ENCODE measurements at places on chromosomes 1 and 21.

DNA sequence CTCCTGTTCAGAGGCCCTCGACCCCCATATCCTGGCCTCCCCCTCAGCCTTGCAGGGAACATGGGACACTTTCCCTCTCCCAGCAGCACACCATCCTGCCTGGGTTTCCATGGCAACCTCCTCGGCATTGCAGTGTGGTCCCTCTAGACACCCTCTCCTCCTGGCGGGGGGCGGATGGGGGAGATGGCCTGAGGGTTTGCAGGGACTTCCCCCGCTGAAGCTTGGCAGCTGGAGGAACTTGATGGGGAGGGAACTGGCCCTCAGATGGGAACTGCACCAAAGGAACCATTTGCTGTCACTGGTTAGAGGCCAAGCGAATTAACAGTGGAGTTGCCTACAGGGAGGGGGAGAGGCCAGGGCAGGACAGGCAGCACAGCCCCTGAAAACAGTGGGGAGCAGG lies 28.7 kb downstream of the RIMS3 start:
- DNase-seq = no peak

- DNase-seq = no peak
Observed at GRCh38 chr1:234589064-234589800, 20.7 kb downstream of the IRF2BP2 start.

DNA sequence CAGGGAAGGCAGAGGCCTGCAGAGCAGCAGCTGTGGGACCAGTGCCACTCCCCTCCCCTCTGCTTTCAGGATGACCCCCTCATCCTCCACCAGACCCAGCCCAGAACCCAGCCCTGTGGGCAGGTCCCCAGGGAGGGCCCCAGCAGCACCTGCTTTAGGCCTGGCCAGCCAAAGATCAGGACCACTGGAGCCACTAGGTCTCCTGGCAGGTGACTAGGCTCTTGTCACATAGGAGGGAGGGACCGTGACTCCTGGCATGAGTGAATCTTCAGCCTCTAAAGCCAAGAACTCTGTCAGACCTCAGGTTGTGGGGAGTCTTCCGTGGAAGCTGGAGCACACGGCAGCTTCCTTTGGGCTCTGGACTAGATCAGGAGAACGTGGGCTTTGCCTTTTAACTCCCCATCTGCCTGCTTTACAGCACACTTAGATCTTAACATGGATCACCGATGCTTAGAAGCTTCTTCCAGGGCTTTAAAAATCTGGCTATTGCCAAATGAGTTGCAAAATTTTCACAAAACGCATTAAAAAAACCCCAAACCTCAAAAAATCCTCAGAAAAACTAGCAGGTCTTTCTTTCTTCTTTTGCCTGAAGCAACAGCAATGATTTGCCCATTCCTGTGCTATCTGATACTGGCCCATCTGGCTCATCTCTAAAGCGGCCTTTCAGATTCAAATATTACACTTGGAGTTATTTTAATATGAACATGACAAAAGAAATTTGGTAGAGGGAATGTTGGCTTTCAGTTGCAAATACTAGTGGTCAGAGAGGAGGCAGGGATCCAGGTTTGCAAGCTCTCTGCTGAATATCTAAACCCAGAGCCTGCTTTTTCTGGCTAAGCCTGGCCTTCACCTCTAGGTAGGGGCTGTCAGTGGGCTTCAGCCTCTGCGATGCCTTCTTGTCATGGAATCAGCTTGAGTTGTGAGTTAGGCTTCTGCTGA lies 235.2 kb downstream of the SDCCAG8 start:
- no peak for DNase-seq

- no peak for DNase-seq
Observed at GRCh38 chr1:243393096-243393495, 137.3 kb downstream of the SDCCAG8 start.

- no peak for DNase-seq
Observed at GRCh38 chr1:101128211-101128727, 102.7 kb upstream of the DPH5 start.

- DNase-seq = peak; percentile 25
Observed at GRCh38 chr1:178942285-178943198, 71.7 kb upstream of the ANGPTL1 start.

Data from CD14-positive monocyte (primary cell).